Smooth muscle cell of the brain vasculature (primary cell): ENCODE measurements at places on chromosomes 2 and 18.

DNA sequence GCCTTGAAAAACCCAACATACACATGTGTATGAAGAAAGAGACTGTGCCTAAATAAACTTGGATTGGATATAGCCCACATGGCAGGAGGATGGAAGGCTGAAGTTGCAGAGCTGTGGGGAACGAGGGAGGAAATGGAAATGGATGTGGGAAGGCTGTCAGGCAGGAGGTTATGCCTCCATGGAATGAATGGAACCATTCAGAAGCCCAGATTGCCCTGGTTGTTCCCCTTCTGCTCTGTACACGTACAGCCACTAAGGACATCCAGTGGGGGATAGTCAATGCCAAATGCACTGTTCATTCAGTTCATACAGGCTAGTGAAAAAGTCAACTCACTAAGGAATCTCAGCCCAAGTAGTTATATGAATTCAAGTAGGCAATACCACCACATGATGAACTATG lies 463.7 kb downstream of the TNS1 start:
- no peak for DNase-seq

GRCh38 chr2:181876614-181877063 lies 14.9 kb upstream of the ITPRID2 start:
- DNase-seq: no peak

GRCh38 chr2:32711908-32712501 lies 84.2 kb downstream of the TTC27 start:
- no peak for DNase-seq

DNA sequence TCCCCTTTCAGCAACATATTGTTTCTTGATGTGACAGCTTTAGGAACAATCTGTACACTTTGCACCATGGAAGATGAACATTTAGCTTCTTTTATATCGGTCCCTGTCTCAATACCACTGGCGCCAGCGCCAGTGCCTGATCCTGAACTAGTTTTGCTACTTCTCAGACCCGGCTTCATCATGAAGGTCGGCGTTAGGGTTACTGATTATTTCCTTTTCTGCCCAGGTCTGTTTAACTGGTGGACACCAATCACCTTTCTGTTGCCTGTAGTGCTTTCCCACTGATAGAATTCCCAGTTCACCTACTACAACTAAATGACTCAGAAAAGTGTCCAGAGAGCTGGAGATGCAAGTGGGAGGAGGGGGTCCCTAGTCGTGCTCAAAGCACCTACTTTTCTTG lies 99.5 kb downstream of the MYCN start:
- no peak for DNase-seq

DNA sequence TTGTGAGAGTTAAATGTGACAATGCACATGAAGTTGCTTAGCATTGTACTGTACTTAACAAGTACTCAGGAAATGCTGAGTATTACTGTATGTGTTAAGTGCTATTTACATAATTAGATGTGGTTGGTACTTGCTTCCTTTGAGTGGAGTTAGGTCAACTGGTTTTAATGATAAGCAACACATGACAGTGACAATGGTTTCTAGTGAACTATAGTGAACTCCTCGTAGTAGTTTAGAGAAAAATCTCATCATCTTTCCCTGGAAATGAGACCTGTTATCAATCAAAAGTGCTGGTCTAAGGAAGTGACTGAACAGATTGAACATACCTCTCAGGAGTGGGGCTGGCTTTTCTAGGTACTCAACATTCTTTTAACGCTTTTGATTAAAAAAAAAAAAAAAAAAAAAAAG lies 29.2 kb upstream of the ZDBF2 start:
- no peak for DNase-seq

GRCh38 chr18:62725896-62726295 lies 10.6 kb downstream of the PHLPP1 start:
- no peak for DNase-seq

DNA sequence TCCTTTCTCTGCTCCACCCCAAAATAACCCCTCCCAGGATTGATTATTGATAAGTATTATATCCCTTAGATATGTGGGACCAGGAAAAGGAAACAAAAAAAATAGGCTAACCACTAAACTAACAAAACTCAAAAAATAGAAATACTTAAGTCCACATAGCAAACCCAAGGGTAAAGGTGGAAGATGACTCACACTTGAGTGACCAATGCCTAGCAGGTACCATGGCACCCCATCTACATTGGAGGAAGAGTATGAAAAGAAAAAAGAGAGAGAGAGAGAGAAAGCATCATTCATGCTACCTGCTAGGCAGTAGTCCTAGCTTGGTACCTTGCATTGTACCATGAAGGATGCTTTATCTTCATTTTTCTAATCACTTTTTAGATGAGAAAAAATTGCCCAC lies 6.3 kb downstream of the EXOC6B start:
- DNase-seq: no peak

DNA sequence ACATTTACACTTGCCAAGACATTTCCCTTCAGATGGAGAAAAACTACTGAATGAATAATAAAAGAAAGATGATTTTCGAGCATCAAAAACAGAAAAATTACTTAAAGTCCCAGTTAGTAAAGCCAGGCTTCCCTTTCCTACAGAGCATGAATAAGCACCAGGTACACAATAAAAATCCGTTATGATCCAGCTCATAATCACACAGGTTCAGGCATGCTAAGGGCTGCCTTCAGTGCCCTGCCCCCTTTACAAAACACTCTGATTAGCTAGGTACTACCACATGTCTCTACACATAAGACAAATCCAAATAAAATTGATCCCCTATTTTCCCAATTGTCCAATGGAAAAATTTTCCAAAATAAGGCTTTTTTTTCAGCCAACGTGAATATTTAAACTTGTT lies 413.2 kb upstream of the LRATD1 start:
- DNase-seq: no peak

- no peak for DNase-seq
These were observed 19.0 kb downstream of the MYO3B start for GRCh38 chr2:170196963-170197362.
